Thoracic aorta (tissue), 2 donors: ENCODE measurements at places on chromosomes 1 and 21.

DNA sequence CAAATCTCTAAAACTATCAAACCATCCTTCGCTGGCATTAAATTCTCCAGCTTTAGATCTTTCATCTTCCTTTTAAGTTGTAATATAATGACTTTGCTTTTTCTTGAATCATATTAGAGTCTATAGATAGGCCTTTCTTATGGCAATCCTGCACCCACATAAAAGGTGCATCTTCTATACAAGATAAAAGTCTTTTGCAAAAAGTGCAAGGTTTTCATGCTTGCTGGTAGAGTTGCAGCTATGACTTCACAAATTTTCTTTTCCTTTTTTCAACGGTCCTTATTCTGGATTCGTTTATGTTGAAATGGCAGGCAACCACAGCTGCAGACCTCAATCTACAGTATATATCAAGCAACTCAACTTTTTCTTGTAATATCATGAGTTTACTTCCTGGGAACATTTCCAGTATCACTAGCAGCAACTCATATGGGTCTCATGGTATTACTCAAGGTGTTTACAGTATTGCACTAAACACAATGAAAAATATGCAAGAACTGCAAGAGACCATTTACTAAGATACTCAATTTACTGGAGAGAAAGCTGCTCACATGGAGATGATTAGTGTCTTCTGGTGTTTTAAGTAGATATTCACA lies 22.1 kb downstream of the OMA1 start:
- no peak for DNase-seq
- no peaks in the 10 kb centered on the region for H3K4me1 ChIP-seq
- H3K27ac ChIP-seq = no peak overlapping the region
- peaks cover 5% of the 10 kb centered on the region for H3K36me3 ChIP-seq

- H3K36me3 ChIP-seq = no peaks in the 10 kb centered on the region
- H3K27ac ChIP-seq = no peak overlapping the region
- no peak overlapping the region for H3K4me3 ChIP-seq
Observed at GRCh38 chr1:228197555-228198147, 10.2 kb upstream of the OBSCN start.

DNA sequence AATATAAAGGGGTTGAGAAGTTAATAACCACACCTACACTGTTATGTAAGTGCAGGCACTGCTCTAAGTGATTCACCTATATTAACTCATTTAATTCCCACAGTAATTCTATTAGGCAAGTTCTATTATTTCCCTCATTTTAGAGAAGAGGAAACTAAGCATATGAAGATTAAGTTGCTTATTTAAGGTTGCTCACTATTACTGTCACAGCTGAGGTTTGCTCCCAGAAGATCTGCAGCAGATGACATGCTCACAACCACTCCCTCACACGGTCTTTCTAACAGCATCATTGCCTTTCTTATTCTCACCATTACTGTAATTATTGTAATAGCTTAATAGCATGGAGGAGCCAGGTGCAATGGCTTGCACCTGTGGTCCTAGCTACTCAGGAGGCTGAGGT lies 196.4 kb upstream of the GREM2 start:
- H3K27me3 ChIP-seq = no peaks in the 10 kb centered on the region
- H3K36me3 ChIP-seq = no peaks in the 10 kb centered on the region
- no peaks in the 10 kb centered on the region for H3K4me1 ChIP-seq
- H3K4me3 ChIP-seq = no peak overlapping the region

DNA sequence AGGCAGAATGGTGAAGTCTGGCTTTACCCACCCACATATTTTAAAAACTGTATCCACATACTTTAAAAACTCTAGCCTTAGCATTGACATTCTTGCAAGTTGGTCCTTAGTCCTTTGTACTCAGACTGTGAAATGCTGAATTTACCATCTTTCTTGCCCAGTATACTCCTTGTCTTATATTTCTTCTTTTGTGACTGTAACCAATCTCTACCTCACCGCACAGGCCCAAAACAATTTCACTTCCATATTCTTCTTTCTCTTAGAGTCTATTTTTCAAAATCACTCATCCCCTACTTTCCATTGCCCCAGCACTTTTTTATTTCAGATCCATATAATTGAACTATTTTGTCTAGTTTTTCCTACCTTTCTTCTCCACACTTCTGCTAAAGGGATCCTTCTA lies 892.4 kb upstream of the B3GALT2 start:
- no peaks in the 10 kb centered on the region for H3K27me3 ChIP-seq
- DNase-seq = no peak
- no peak overlapping the region for H3K27ac ChIP-seq
- H3K4me3 ChIP-seq = no peak overlapping the region
- no peaks in the 10 kb centered on the region for H3K36me3 ChIP-seq

- H3K27me3 ChIP-seq = no peaks in the 10 kb centered on the region
- no peak for DNase-seq
- H3K36me3 ChIP-seq = peaks cover 5% of the 10 kb centered on the region
- H3K4me3 ChIP-seq = no peak overlapping the region
- peaks cover 5% of the 10 kb centered on the region for H3K4me1 ChIP-seq
- no peak overlapping the region for H3K27ac ChIP-seq
Observed at GRCh38 chr1:90973897-90974798, 47.7 kb downstream of the ZNF644 start.

DNA sequence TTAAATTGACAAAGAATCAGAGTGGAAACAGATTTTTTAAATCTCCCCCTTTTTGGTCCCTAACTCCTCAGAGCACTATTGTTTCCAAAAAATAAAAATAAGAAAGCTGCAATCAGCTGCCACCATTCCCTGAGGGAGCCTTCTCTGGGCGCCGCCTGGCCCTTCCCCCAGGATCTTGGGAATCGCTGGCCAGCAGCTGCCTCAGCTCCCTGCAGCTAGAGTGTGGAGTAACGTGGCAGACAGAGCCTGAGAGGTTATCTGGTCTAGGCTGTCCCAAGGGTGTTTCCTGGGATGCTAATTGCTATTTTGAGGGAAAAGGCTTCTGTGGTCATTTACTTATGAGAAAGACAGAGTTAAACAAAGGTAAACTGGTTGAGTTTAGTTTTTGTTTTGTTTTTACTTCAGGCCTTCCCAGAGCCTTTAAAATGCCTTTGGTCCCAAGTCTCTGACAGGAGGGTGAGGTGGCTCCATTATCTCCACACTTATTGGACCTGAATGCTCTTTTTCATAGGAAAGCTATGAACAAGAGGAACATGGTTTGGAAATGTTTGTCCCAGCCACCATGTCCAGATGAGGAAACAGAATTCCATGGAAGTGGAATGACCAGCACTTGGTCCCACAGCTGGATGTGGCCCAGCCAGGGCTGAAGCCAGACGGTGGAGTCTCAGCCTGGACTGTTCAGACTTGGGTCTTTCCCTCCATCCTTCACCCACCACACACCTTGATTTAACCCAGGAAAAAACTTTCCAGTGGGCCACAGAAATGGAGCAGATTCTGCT lies 14.1 kb upstream of the KIAA1614 start:
- H3K27me3 ChIP-seq = no peaks in the 10 kb centered on the region
- no peak for DNase-seq

DNA sequence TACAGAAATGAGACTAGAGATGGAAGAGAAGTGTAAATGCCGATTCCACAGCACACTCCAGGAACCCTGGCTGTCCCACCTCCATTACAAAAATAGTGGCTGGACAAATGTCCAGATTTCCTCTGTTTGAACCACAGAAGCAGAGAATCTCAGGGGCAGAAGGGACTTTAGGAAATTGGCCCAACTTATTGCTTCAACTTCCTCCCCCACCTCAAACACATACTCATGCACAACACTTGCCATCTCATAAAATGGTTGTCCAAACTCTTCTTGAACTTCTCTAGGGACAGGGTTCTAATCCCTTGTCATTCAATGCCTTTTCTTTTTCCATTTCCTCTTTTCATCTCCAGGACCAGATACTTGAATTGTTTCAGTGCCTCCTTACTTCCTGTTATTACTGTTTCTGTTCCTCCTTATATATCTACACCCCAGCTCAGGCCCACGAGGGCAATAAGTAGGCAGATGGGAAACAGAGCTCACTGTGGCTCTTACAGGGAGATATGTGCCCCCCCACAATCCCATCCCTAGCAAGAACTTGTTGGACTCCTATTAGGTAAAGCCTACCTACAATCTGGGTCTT lies 8.5 kb upstream of the B4GALT3 start:
- H3K27me3 ChIP-seq = no peaks in the 10 kb centered on the region
- no peak for DNase-seq
- peak overlapping the region; percentile 44 for H3K27ac ChIP-seq
- H3K4me1 ChIP-seq = peaks cover 6% of the 10 kb centered on the region
- no peak overlapping the region for H3K4me3 ChIP-seq

DNA sequence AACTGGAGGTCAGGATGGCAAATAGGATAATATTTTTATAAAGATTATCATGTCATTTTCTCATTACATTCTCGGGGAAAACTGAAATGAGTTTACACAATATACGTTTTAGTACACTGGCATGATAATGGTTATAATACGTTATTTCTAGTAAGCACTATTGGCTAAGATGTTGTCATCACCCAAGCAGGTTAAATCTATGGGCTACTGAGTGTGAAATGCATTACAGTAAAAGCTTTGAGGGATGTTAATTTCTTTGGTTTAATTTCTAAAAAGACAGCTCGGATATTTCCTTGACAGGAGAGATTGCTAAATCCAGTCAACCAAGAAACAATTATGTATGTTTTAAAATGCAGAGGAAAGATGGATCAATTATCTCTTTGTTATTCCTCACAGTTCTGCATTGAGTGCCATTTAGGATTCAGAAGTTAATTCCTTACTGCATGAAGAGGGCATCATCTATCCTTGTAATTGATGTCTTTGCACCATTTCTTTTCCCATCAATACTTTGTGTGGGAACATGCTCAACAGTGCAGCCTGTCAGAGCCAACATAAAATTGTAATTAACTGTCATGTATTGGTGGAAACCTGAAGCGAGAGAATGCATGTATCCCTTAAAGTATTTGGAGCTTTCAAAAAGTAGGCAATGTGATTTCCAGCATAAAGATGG lies 222.4 kb upstream of the ZP4 start:
- no peak overlapping the region for H3K4me3 ChIP-seq
- H3K27me3 ChIP-seq = no peaks in the 10 kb centered on the region
- no peaks in the 10 kb centered on the region for H3K36me3 ChIP-seq
- no peaks in the 10 kb centered on the region for H3K4me1 ChIP-seq
- no peak overlapping the region for H3K27ac ChIP-seq

DNA sequence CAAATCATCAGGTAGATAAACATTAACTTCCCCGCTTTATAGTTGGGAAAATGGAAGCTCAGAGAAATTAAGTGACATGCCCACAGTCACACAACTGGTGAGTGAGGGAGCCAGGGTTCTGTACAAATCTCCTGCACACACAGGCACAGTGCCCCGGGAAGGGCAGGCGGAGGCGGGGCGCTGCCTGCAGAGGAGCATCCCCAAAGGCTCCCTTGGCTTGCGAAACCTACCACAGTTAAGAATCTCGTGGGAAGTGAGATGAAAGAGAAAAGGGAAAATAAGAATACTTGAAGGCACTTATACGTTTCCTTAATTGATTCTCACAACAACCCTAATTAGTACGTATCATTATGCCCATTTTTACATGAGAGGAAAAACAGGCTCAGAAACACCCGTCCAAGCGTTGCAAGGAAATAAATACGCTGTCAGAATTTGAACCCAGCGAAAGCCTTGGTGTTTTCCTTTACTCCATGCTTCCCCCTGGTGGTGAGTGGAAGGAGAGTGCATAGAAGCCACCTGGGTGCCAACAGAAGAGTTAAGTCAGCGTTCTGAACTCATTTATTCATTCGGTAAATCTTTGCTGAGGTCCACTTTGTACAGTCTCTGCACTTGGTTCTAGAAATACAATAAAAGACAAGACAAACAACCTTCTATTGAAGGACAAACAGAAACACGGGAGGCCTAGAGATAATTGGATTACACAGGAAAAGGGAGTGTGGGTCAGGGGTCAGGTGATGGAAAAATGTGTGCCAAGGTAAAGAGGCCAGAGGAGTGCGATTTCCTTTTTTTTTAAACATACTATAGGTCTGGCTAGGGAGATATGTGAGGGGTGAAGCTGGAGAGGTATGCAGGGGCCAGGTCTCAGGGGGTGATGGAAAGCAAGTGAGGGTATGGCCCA lies 28.4 kb downstream of the ACP6 start:
- no peaks in the 10 kb centered on the region for H3K27me3 ChIP-seq
- peak; percentile 19 for DNase-seq
- H3K36me3 ChIP-seq = peaks cover 3% of the 10 kb centered on the region
- H3K4me1 ChIP-seq = no peaks in the 10 kb centered on the region
- H3K4me3 ChIP-seq = no peak overlapping the region

DNA sequence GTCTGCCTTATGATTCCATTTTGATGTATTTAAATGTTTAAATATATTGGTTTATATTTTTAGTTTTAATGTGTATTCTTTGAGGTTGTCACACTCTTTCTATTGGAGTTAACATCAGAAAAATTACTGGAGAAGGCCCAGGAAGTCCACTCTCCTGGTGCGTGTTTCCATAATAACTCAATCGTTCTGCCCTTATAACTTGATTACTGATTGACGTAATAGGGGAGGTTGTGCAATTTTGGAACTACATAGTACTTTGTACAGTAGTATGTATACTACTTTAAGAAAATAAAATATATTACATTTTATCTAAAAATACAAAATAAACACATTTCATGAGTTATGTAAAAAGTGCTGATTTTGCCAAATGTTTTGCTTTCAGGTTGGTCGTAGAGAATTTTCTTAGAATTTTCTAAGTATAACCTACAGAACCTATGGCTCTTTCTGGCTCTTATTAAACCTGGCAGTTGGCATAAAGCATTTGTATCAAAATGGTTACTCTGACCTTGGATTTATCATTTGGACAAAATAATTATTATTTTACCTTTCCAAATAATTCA lies 5.7 kb downstream of the PLA2G4A start:
- no peaks in the 10 kb centered on the region for H3K36me3 ChIP-seq
- H3K27ac ChIP-seq = no peak overlapping the region
- H3K27me3 ChIP-seq = no peaks in the 10 kb centered on the region
- H3K4me3 ChIP-seq = no peak overlapping the region
- H3K4me1 ChIP-seq = no peaks in the 10 kb centered on the region

DNA sequence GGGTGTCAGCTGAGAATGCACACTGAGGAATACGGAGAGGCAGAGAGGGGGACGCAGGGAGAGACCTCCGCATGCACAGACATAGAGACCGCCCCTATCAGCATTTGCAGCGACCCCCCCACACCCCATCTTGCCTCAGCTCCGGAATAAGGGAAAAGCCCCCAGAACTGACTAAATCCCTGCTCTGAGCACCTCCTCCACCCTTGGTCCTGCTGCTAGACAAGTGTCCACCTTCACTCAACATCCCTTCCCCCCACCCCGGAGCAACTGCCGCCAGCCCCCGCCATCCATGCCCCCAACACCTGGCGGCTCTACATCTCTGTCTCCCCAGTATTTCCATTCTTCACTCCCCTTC lies 769 bp downstream of the SV2A start:
- peaks cover 2% of the 10 kb centered on the region for H3K36me3 ChIP-seq
- no peaks in the 10 kb centered on the region for H3K27me3 ChIP-seq
- peaks cover 7% of the 10 kb centered on the region for H3K4me1 ChIP-seq
- DNase-seq = no peak
